ENCODE measurements at places on chromosomes 6 and 20.

GRCh38 chr6:85865420-85866369 is 223.0 kb upstream of the SYNCRIP start:
- peak; percentile 27 for DNase-seq

- DNase-seq, result no peak
These were observed 3.0 kb downstream of the ENPP3 start for GRCh38 chr6:131640100-131640499.

DNA sequence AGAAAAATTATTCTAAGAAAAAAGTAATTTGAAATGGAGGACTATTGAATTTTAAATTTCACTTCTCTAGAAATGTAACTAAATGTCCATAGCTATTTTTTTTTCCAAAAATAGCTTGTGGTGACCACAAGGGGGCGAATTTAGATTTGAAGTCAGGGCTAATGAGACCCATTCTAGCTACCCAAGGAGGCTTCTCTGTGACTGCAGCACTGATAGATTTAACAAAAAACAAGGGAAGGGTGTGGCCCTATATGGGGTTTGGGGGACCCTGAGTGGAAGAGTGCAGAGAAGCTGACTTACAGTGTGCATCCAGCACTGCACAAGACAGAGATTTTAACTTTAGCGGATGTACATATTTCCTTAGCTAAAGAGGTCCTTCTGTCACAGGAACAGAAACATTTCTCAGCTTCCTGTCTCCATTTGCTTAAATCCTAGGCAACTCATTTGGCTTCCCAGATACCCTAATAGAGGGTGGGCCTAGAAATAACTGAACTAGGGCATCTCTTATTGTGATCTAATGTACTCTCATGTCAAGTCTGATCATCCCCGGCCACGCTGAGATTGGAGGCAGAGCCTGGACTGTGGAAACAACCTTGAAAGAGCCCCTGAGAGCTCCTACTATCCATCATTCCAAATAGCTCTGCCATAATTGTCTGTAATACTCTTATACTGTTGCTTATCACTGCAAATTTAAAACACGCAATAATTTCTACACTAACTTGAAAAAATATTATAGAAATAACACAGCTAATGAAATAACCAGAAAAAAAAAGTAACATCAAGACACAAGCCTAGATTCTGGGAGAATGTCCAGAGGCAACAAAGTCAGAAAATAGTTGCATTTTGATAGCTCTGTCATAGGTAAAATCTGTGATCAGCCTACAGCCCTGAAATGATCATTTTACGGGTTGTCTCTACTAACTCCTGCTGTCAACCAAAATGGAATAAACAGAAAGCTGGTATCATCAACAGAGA is 93.6 kb downstream of the SNAP91 start:
- no peak for DNase-seq

DNA sequence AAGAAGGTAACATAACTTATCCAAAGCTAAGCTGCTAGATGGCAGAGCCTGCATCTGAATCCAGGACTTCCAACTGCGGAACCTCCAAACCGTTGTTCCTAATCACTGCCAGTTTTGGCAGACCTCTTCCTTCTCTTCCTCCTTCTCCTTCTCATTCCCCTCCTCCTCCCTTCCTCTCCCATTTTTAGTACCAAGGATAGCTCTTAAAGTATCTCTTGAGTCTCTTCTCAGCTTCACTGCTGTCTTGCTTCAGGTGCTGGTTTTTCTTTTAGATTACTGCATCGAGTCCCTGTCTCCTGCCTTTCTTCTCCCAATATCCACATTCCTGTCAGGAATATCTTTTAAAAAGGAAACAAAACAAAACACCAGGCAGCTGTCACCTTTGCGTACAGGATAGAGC is 77.1 kb downstream of the CDYL start:
- no peak for DNase-seq

DNA sequence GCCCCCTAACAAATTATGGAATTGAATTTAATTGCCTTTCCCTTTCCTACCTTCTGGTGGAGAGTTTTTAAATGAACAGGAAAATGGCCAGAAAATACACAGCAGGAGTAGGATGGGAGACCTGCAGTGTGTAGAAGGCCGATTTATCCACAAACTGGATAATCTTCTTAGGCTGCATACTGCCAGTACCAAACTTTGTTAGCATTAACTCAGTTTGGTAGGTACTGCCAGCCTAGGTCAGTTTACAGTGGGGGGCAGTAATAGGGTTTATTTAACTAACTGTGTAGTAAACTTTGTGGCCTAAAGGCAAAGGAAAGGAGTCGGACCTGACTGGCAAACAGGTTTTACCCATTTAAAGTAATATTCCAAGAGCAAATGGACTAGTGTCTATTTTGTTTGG is 4.6 kb downstream of the NCOA3 start:
- DNase-seq, result no peak

- no peak for DNase-seq
These were observed 18.5 kb downstream of the BTBD3 start for GRCh38 chr20:11936157-11936556.

- peak; percentile 82 for DNase-seq
These were observed 78.3 kb upstream of the CTNNBL1 start for GRCh38 chr20:37615340-37616109.

GRCh38 chr6:162088091-162088490 is 639.5 kb downstream of the PRKN start:
- DNase-seq, result no peak

DNA sequence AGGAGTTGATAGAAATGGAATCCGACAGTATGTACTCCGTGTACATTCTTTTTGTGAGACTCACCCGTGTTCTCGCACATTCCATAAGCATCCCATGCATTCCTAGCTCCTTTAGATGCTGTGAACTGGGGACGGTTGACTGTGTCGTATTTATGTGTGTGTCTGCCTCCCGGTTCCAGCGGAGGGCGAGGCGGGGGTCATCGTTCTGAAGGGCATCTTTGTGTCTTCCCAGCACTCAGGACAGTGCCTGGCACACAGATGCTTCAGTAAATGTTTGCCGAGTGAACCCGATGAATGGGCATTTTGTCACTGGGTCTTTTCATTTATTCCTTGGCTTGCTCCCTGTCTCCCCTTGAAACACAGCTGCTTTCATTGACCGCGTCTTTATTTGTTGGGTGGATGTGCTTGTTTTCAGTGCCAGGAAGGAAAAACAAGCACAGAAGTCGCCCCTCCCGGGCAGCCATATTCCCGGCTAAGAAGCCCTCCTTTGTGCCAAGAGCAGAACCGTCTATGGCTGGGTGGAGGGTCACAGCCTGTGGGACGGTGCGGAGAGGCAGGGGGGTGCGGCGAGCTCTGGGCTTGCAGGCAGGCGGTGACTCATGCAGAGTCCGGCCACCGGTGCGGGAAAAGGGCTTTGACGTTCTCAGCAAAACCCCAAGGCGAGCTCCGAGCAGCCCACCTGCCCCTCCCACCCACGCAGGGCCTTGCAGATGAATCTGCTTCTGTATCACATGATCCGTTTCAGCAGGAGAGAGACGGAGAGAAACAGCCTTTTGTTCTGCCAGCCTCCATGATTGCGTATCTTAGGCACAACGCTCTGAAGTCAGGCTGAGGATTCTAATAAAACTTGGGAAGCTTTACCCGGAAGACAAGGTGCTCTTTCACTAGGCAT is 11.2 kb upstream of the PSMG4 start:
- peak; percentile 75 for DNase-seq

GRCh38 chr20:29878777-29879442 is 1378.6 kb upstream of the DEFB115 start:
- no peak for DNase-seq

DNA sequence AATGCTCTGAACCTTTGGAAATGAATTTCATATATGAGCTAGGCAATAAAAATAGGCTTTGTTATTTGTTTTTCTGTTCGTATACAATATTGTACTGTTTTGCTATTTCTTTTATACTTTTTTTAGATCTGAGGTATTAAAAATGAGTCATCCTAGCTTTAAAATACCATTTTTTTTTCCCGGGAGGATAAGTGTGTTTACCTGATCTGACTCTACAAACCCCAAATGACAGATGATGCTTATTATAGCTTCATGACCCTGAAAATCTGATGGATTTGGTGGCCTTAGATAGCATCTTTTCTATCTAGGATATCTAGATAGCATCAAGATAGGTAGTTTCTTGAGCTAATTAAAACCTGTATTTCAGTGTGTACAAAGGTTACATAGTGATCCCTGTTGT is 206.4 kb downstream of the DTNBP1 start:
- DNase-seq, result no peak

DNA sequence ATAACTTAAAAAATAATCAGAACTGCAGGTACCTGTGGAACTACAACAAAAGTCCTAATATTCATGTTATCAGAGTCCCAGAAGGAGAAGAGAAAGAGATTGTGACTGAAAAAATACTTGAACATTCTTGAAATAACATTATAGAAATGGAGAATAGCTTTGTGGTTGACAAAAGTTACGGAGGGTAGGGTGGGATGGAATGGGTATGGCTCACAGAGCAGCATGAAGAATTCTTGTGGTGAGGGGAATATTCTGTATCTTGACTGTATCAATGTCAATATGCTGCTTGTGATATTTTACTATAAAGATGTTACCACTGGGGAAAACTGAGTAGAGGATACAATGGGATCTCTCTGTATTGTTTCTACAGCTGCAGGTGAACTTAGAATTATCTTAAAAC is 122.5 kb downstream of the DST start:
- DNase-seq, result no peak

- peak; percentile 9 for DNase-seq
These were observed 46.0 kb downstream of the PLCG1 start for GRCh38 chr20:41183391-41183790.

DNA sequence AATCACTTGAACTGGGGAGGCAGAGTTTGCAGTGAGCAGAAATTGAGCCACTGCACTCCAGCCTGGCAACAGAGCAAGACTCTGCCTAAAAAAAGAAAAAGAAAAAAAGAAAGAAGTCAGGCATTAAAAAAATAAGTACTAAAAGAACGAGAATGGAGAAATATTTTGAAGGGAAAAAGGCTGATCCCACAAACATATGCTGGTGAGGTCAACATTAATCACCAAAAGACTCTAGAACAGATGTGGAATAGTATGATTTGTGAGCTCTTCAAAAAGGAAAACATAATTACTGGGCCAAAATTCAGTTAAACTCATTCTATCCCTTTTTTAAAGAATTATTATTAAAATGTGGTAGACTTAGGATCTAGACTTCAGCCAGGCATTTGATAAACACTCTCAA is 61.2 kb upstream of the NRSN1 start:
- DNase-seq, result no peak

GRCh38 chr6:17207281-17207680 is 73.9 kb upstream of the RBM24 start:
- no peak for DNase-seq

- no peak for DNase-seq
These were observed 21.7 kb downstream of the TGM6 start for GRCh38 chr20:2402271-2402980.

GRCh38 chr6:152508477-152508876 is 128.7 kb downstream of the SYNE1 start:
- no peak for DNase-seq

Measured in adrenal gland (tissue), 19 donors.